Fibroblast of skin of scalp (primary cell): ENCODE measurements at places on chromosomes 11 and 22.
A peak's percentile ranks its signal among the peaks of the same experiment; 100 is the strongest.

DNA sequence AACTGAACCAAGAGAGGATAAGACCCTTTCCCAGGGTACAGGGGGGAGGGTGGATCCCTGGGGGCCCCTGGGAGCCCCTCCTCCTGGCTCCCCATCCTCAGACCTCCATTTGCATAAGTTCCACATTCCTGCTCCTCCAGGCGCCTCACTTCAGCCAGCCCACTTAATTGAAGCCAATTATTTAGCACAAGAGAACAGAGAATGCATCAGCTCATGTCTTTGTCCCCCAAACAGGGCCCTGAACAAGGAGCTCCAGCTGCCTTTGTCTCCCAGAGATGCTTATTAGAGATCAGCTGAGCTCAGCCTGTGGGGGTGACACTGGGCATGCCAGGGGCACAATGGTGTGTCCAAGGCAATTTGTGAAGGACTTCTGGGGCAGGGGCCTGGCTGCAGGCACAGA, 89.9 kb upstream of the PRDM11 start:
- no peak for DNase-seq

GRCh38 chr22:42644422-42645340, 4.3 kb upstream of the ATP5MGL start:
- peak; percentile 58 for DNase-seq

- peak; percentile 29 for DNase-seq
These were observed 52.9 kb upstream of the CARS1 start for GRCh38 chr11:3109921-3110706.

GRCh38 chr11:61890529-61891330, 615 bp downstream of the FADS3 start:
- peak; percentile 88 for DNase-seq
